ENCODE measurements at places on chromosomes 3 and 15. TPM values are rescaled to one million over a fixed set of nuclear protein-coding genes. Genes with fewer than 3 reads are reported as not detected.

C3orf70 gene
- 11.9 TPM for polyA plus RNA-seq

PLSCR1 gene
- 32.1 TPM for polyA plus RNA-seq

RARB gene
- 1.5 TPM for polyA plus RNA-seq

COLQ gene
- 6.7 TPM for polyA plus RNA-seq
